ENCODE measurements at places on chromosomes 5 and 9. TPM values are rescaled to one million over a fixed set of nuclear protein-coding genes. Genes with fewer than 3 reads are reported as not detected.

DNA sequence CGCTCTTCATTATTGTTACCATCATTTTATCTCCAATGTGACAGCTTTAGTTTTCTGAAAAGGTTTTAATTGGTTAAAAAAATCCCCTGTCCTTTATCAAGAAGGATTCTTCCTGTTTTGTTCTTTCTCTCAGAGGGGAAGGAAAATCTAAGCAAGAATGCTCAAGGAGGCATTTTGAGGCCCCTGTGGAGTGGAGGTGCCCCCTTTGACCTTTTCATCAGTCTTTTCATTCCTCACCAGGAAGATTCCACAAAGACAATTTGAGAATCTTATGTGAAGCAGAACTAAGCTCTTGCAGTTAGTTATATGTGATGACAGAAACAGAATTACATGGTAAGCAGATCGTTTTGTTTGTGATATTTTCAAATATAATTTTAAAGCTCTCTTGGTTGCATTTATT is 489.6 kb downstream of the MAN2A1 start:
- no peak for DNase-seq

DNA sequence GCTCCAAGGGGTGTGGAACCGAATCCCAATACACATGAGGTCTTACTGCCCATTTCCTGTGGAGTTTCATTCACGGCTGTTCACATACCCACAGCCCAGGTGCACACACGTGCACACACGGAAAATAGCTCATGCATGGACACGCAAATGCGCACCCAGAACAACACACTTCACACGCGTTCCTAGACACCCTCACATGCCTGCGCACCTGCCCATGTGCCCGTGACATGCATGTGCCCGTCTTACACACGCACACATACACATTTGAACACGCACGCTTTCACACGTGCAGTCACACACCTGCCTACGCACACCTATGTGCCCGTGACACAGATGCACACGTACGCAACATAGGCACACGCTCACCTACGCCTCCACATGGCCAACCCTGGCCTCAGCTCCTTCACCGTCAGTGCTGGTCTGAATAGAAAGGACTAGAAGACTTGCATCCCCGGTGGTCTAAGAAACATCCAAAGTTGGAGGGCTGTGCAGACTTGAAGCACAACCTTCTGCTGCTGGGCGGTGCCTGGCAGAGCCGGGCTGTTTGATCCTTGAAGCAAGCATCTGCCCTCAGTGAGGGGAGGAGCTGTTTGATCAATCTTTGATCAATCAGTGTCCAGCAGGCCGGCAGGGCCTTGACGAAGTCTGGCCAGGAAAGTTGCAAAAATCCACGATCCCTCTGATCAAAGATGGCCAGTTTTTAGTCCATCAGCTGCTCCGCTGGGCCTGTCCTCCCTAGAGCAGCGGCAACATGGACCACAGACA is 164.7 kb downstream of the OLFM1 start:
- DNase-seq: no peak

The CDX1 gene
- not detected for total RNA-seq

DNA sequence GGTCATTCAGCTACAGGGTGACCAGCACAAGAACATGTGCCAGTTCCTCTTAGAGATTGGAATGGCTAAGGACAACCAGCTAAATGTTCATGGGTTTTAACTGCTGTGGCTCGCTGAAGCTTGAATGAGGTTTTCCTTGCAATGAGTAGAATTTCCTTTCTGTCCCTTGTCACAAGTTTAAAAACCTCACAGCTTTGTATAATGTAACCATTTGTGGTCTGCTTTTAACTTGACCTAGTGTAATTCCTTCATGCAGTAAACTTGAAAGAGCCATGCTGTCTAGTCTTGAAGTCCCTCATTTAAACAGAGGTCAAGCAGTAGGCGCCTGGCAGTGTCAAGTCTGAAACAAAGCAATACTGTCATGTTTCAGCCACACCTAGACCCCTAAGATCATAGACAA is 181.3 kb upstream of the DMRT1 start:
- DNase-seq: no peak

- DNase-seq: no peak
Observed at GRCh38 chr5:149999359-149999758, 1.1 kb downstream of the TIGD6 start.
